ENCODE measurements at places on chromosomes 4 and X.

DNA sequence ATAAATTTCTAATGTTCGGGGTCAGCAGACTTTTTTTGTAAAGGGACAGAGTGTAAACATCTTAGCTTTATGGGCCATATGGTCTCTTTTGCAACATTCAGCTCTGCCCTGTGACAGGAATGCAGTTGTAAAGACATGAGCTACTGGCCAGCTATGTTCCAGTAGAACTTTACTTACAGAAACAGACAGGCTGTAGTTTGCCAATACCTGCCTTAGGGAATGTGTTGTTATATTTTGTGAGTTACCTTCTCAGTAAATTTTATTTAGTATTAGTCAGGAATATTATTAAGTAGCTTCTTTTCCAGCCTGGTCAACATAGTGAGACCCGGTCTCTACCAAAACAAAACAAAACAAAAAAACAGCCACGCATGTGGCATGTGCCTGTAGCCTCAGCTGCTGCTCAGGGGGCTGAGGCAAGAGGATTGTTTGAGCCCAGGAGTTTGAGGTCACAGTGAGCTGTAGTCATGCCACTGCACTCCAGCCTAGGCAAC lies 48.7 kb downstream of the HTT start:
- no peak for DNase-seq

DNA sequence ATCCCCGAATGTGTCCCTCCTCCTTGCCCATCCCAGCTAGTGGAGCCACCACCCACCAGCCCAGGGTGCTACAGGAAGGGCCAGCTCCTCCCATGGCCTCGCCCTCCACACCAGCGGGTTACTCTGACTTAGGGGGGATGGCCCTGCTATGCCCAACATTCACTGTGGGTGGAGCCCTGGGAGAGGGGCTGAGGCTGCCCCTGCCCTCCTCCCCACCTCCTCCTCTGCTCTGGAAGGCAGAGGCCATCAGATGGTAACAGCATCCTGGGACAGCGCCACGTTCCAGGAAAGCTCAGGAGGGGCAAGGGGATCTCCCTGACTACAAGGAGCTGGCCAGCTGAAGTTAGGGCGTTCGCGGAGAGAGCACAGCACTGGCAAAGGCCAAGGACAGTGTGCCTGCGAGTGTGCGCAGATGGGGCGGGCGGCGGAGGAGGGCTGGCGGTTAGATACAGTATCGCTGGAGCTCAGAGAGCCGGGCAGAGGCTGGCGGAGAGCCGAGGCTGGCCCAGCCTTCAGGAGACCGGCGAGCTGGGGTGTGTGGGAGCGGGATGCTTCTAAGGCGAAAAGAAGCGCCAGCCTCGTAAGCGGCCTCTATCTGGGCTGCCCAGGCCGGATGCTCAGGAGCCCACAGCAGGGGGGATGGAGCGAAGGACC lies 1.5 kb downstream of the JAKMIP1 start:
- no peak for DNase-seq

DNA sequence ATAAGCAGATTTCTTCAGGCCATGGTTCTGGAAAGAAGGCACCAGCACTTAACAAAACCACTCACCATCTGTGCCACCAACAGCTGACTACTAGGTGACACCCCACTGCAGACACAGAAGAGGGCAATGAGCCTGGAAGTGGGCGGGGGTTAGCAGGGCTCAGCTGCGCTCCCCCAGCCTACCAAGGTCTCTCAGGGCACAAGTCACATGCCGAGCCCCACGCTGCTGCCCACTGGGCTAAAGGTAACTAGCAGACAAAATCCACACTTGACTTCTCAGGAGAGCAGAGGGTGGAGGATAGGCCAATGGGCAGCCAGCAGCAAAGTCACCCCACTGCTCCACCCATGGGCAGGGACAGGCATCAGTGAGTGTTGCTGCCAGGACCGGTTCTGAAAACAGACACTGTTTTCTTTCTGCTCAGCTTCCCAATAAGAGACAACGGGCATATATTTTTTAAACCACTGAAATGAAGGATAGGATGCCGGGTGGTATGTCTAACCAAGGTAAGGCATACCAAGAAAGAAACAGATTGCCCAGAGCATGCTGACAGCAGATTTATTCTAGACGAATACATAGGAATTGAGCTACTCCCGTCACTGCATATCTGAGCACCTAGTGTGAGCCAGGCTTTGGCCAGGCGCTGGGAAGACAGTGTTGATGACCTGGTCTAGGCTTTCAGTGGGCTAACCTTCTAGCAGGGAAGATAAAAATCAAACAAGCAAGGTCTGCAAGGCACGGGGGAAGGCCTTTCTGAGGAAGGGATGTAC lies 20.1 kb downstream of the ACSL1 start:
- DNase-seq = no peak

DNA sequence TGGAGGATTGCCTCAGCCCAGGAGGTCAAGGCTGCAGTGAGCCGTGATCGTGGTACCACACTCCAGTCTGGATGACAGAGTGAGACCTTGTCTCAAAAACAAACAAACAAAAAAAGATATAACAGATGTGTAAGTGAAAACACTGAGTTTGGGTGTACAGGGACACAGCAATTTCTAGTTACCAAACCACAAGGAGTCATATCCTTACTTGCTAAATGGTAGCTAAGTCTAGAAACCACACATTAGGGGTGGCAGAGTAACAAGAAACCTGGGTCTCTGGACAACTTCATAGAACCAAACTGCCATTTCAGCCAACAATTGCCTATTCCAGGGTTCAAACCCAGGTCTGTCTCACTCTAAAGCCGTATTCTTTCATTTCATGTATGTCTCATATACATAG lies 20.8 kb downstream of the PPEF2 start:
- DNase-seq = no peak

GRCh38 chr4:98773638-98774037 lies 115.2 kb upstream of the TSPAN5 start:
- no peak for DNase-seq

DNA sequence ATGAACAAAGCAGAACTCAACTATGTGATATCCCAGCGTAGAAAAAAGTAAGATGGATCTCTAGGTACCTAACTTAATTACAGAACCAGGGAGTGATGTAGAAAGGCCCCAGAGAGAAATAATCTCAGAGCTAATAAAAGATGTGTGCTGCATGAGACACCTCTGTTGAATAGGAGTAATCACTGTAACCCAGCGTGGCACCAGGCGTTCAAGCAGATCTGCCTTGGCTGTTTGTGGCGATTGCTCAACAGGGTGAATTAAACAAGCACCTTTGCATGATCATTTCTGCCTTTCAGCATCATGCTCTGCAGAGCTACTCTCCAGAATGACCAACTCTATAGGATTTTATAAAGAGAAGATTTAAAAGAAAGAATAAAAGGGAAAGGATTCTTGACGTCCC lies 81.7 kb upstream of the KCNIP4 start:
- no peak for DNase-seq

DNA sequence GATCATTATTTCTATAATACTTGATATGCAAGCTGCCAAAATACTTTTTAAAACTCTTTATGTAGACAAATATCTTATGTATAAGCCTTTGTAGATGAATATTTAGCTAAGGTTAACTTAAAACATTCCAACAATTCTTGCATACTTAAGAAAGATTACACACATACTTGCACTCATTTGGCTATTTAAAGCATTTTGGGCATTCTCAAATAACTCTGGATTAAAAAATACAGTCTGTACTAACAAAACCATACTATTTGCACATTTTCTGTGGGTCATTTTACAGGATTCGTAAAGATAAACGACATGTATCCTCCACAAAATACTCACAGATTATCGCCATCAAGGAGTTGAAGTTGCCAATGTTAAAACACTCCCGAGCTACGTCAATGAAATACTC lies 26.5 kb downstream of the RASGEF1B start:
- no peak for DNase-seq

- no peak for DNase-seq
Measured at GRCh38 chr4:101825953-101826352, 35.4 kb downstream of the BANK1 start.

DNA sequence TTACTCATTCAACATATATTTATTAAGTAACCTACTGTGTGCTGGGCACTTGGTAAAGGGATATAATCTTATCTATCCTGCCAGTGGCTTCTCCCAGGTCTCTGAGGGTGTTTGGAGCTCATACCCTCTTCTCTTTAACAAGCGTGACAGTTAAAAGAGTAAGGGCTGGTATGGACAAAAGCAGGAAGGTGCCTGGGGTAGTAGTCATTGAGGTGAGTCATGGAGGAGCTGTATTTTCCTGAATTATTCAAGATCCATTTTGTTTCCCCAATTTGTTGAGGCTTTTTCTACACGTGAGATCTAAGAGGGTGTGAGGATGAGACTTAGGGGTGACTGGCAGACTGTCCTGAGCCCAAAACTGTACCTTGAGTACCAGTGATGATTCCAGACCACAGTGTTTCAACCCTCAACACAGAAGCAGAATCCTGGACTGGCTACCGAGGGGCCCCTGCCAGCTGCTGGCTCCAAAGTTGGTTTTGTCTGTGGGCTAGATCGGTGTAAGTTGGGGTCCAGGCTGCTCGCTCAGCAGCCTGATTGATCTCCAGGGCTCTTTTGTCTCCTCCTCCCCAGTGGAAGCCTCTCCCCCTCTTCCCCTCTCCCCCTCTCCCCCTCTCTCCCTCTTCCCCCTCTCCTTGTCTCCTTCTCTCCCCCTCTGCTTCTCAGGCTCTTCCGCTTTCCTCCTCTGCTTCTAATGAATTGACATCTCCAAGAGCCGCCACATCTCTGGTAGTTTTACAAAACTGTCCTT lies at the start of gene DRP2:
DRP2 (plus strand) TSS at position 671 of the 748 bp plus-strand sequence. CDS start 11,862 bp downstream, outside the sequence.
- DNase-seq = no peak

DNA sequence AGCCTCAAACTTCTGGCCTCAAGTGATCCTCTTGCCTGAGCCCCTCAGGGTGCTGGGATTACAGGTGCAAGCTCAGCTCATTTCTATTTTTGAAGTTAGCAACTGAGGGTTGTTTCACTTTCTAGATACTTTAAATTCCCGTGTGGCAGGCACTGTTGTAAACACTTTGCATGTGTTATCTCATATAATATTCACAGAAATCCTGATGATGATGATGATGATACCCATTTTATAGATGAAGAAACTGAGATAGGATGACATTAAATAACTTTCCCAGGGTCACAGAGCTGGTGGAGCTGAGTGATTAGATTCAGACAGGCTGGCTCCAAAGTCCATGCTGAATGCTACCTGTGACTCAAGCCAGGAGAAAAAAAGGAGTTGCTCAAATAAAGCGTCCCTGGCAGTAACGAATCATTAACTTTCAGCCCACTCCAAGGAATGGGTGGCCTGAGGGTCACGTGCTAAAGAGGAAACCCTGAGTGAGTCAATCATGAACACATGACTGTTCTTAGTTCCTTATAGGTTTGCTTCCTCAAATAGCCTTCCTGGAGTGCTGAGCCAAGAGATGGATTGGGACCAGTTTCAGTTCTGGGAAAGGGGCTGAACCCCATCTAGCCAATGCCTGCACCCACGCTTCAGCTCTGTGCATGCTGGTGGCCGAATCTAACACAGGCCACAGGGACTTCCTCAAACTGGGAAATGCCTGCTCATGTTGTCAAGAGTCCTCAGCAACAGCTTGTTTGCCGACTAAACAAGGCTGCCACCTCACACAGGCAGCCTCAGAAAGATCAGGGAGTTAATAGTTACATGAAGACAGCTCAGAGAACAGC lies 52.8 kb downstream of the RBM47 start:
- DNase-seq = no peak

DNA sequence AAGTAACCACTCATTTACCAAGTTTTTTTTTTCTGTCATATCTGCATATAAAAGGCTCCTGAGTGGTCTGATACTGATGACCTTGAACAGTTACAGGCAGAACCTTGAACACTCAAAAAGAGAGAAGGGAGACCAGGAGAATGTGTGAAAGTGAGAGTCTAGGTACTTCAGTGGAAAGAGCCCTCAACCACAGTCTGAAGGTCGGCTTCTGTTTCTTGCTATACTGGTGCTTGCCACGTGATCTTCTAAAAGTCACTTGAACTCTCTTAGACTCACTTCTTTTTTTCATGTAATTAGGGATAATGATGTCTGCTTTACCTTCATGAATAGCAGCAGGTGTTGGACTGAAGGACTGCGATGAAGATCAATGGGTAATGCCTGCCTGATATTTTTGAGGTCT lies 22.8 kb downstream of the GABRB1 start:
- DNase-seq = no peak

DNA sequence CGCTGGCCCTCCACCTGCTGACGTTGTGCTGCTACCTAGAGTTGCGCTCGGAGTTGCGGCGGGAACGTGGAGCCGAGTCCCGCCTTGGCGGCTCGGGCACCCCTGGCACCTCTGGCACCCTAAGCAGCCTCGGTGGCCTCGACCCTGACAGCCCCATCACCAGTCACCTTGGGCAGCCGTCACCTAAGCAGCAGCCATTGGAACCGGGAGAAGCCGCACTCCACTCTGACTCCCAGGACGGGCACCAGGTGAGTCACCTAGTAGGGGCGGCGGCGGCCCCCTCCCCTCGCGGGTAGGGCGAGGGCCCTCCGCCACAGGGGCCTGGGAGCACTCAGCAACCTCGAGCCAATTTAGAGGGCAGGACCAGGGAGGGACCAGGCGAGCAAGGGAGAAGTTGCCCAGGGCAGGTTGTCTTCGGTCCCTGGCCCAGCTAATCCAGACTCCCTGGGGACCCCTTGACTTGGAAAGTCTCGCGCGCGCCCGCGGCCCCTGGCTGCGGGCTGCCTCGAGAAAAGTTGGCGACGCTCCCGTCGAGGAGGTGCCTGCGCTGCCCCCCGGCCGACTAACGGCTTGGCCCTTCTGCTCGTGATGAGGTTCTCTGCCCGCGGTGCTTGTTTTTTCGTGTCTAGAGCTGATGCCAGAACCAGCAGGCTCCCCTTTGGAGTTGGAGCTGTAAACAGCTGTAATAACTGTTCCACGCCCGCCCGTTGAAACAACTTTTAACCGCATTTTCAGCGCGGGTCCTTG lies 717 bp downstream of the EDA start:
- DNase-seq = no peak

DNA sequence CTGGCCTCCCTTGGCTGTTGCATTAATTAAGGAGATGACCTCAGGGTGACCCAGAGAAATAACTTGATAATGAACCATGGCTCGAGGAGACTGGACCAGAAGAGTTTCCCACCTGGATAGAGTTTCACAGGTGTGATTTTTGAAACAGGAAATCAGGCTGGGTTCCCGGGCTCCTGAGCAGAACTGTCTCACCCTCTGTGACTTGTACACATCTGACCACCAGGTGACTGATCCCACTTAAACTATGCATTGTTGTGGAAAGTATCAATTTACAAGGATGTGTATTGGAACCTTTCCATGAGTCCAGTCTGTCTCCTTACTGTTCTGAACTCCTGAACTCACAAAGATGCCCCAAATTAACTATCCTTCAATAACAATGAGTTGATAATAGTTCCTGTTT lies 220.3 kb downstream of the PTTG2 start:
- no peak for DNase-seq

DNA sequence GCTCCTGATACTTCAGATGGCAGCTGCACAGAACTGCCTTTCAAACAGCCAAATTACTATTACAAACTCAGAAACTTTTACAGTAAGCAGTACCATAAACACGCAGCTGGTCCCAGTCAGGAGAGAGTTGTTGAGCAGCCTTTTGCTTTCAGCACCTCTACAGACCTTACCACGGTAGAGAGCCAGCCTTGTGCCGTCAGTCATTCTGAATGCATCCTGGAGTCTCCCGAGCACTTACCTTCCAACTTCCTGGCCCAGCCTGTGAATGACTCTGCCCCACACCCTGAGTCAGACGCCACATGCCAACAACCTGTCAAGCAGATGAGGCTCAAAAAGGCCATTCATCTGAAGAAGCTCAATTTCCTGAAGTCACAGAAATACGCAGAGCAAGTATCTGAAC lies 12.4 kb downstream of the ZBTB49 start:
- no peak for DNase-seq
